ENCODE measurements at places on chromosomes 13 and 19.
A peak's percentile ranks its signal among the peaks of the same experiment; 100 is the strongest.

GRCh38 chr19:33811736-33812387, 15.2 kb downstream of the KCTD15 start:
- DNase-seq: no peak

DNA sequence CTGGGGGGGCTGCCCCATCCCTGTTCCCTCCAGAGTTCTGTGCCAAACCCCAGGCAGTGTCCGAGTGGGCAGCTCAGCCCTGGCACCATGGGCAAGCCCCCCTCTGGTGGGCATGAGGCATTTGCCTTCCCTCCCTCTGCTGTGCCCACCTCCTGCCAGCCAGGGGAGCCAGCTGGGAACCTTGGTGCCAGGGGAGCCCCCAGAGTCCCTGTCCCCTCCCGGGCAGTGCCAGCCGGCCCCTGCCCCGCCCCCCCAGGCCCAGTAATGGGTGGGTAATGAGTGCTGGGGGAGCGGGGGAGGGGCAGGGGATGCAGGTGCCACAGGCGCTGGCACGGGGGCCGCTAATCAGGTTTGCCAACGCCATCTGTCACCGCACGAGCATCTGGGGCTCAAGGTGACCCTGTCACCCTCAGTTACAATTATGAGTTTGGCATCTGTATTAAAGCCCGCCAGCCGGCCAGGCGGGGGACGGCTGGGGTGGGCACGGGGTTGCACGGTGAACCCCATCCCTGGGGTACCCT, 5.9 kb downstream of the DAND5 start:
- no peak for DNase-seq

GRCh38 chr13:65677906-65678305, 1552.2 kb downstream of the PCDH9 start:
- no peak for DNase-seq

- DNase-seq: no peak
Measured at GRCh38 chr19:38557205-38557799, 60.5 kb downstream of the MAP4K1 start.

DNA sequence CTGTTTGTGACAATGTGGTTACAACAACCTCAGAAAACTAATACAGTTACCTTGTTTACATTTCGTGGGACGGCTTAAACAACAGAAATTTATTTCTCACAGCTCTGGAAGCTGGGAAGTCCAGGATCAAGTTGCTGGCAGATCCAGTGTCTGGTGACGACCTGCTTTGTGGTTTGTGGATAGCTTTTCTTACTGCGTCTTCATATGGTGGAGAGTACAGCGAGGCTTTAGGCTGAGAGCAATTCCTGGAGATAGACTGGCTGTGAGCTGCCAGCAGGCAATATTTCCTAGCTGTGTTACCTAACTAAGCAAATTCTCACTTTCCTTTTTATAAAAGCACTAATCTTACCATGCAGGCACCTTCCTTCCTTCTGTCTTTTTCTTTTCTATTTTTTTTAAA, 1203.5 kb upstream of the PRR20A start:
- no peak for DNase-seq

DNA sequence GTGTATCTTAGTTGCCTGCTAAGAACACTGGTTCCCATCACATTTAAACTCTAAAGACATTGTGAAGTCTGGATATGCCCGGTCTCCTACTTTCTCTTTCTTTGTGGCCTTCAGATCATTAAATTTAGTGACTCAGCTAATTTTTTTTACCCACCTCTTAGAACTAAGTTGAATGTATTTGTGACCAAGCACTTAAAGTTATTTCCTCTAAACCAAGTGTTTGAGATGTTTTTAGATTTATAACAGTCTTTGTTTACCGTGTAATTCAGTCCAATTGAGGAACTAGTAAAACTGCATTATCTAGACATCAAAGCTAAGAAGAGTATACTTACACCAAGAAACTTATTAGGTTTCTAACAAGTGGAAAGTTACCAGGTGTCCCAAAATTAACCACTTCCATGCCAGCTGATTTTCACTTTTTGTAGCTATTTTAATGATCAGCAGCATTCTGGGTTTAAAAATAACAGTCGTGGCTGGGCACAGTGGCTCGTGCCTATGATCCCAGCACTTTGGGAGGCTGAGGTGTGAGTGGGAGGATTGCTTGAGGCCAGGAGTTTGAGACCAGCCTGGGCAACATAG, 53.1 kb downstream of the ARHGAP35 start:
- DNase-seq: no peak

GRCh38 chr13:102768909-102769308, 4.7 kb downstream of the TEX30 start:
- DNase-seq: no peak

- no peak for DNase-seq
Measured at GRCh38 chr19:13788991-13789390, 6.3 kb upstream of the ZSWIM4 start.

DNA sequence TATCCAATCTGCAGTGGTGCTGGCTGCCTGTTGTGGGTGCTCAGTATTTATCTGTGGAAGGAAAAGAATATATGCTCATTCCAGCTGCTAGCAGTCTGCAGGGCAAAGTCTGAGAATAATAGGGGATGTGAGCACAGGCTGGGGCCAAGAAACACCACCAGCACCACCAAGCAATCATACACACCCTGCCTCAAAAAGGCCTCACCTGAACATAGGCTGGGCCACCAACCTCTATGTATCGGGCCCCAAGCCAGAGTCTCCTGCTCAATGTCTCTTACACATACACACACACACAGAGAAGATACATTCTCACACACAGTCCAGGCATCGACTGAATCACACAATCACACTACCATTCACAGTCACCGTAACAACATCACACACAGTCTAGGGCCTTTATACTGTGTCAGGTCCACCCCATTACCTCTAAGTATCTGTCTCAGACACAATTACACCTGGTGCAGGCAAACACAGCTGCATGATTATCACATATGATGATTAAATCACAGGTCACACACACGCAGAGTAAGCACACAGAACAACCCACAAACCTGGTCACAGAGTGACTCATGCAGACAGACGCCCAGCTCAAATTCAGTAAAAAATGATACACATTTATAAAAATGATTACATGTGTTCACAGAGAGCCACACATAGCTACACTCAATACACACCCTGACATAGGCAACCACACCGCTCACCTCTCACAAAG, 1.3 kb upstream of the ZSCAN22 start:
- no peak for DNase-seq

- peak; percentile 85 for DNase-seq
Measured at GRCh38 chr19:18204394-18205199, 755 bp upstream of the RAB3A start.

GRCh38 chr13:66859078-66859477, 371.1 kb downstream of the PCDH9 start:
- DNase-seq: no peak

All from H1 (cell line).